ENCODE measurements at places on chromosomes 12 and 14.

GRCh38 chr14:67269298-67270060 lies 28.2 kb downstream of the PALS1 start:
- DNase-seq = no peak

DNA sequence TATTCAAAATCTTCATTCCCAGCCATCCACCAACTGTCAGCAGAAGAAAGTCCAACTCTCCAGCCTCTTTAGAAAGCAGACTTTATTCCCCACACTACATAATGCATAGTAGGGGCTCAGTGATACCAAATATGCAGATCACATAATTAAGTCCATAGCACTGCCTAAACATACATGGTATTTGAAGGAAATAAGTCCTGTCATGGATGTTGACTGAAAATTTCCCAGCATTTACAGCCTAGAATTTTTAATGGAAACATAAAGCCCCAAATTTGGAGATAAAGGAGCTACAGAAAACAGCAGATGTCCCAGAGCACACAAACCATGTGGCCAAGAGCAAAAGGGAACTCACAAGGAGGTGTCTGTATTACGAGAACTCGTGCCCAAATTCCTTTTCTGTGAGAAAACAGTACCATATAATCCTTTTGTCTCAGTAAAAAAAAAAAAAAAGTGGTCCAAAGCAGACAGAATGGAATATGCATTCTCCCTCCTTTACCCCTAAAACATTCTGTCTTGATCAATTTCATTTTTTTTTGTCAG lies 920.5 kb downstream of the NRXN3 start:
- no peak for DNase-seq

GRCh38 chr12:22046090-22046967 lies at the start of gene CMAS:
Gene CMAS (plus strand): TSS chr12:22046218. CDS start chr12:22046304, 86 bp downstream.
- peak; percentile 74 for DNase-seq

DNA sequence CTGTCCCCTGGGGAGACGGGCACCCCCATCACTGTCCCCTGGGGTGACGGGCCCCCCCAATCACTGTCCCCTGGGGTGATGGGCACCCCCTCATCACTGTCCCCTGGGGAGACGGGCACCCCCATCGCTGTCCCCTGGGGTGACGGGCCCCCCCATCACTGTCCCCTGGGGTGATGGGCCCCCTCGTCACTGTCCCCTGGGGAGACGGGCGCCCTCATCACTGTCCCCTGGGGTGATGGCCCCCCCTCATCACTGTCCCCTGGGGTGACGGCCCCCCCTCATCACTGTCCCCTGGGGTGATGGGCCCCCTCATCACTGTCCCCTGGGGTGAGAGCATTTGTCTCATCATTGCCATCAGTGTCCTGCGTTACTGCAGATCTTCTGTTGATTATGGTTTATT lies 38.6 kb downstream of the PACS2 start:
- no peak for DNase-seq

DNA sequence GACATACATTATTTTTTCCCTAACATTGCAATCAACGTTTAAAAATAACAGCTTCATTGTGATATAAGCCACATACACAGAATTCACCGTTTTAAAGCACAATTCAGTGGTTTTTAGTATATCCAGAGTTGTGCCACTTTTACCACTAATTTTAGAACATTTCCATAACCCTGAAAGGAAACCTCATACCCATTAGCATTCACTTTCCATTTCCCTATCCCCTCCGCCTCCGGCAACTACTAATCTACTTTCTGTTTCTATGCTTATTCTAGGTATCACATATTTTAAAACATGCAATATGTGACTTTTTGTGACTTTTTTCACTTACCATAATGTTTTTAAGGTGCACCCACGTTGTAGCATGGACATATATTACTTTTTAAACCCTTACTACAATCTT lies 55.6 kb upstream of the ISM2 start:
- DNase-seq = no peak

DNA sequence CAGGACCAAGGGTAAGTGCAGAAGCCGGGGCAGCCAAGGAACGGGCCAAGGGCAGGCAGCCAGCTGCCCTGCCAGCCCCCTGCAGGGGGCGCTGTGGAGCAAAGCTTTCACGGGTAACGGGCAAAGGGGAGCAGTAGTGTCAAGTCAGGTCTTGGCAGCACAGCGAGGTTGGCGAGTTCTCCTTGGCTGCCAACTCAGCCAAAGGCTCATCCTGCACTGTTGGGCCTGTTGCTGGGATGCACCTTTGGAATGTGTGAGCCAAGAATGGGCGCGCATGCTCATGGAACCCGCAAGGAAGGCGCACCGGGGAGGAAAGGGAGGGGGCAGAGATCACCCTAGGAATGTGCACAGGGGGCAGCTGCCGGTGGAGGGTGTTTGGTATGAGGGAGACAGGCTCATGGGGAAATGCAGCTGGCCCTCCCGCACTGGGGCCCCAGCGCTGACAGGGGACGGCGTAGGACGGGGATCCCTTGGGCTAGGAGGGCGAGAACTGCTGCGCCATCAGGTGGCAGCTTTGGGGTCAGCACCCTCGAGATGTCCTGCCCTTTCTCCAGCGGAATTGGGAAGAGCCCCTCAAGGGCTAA lies 138.0 kb downstream of the ASCL4 start:
- peak; percentile 44 for DNase-seq

DNA sequence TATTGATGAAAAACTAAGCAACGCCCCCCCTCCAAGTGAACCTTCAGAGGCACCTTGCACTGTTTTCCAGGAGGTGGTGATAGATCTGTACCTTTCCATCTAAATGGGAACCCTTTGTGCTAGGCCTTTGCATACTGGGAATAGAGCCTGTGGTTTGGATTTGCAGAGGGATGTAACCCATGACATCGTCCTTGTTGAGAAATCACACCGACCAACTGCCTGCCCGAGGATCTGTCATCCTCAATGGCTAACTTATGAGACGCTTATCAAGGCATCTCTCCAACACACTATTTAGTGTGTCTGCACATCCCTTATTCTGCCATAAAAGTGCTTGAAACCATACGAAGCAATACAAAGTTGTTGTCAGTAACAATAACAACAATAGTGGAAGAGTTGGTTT lies 22.9 kb downstream of the NTN4 start:
- DNase-seq = no peak

- DNase-seq = no peak
These were observed 375.7 kb downstream of the ZFP36L1 start for GRCh38 chr14:68417009-68417650.

- DNase-seq = peak; percentile 91
These were observed 12.4 kb downstream of the FAM181A start for GRCh38 chr14:93939304-93940229.

DNA sequence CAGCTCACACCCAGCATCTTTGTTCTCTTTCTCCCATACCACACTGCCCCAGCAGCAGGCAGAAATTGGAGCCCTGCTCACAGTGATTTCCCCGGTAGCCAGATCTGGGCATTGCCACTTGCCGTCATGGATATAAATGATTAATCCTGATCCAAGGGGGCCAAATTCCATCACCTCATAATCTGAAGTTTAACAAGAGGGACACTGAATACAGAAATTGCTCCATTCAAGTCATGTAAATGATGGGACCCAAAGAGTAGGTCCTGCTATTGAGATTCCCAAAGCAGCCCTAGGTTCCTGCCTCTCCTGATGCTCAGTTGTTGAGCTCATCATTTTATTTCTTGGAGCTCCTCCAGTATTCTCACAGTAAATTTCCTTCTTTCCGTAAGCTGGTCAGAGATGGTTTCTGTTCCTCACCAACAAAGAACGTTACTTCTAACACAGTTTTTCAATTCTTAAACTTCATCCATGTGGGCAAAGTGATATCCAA lies 11.7 kb downstream of the ITPR2 start:
- no peak for DNase-seq
